ENCODE measurements at places on chromosomes 13 and 19.

DNA sequence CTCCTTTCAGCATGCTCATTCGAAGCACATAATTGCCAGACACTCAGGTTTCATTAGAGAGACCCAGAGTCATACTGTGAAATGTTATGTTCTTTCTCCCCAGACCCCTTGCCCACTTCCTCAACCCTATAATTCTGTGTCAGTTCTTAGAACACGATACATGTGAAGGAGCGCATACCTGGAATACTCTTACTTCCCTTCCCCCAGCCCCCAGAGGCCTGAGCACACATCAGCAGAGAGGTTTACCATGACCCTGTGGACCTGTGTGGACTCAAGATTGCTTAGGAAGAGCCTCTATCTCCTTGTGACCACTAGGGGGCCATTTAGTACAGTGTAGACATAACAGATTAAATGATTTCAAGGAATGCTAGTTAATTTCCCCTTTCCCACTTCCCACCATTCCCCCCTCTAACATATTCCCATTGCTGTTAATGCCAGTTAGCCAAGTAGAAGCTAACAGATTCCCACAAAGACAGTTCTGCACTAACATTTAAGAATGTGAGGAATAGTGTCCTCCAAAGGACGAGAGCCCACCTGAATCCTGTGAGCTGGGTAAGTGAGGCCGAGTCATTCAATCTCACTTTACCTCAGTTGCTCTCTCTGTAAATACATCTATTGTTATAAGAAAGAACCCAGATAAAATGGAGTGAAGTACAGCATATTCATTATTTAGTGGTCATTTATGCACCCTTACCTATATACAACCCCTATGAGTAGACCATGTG, 154.2 kb upstream of the MAB21L1 start:
- DNase-seq: no peak

- DNase-seq: no peak
Measured at GRCh38 chr13:76229281-76229680, 593.2 kb downstream of the LMO7 start.

DNA sequence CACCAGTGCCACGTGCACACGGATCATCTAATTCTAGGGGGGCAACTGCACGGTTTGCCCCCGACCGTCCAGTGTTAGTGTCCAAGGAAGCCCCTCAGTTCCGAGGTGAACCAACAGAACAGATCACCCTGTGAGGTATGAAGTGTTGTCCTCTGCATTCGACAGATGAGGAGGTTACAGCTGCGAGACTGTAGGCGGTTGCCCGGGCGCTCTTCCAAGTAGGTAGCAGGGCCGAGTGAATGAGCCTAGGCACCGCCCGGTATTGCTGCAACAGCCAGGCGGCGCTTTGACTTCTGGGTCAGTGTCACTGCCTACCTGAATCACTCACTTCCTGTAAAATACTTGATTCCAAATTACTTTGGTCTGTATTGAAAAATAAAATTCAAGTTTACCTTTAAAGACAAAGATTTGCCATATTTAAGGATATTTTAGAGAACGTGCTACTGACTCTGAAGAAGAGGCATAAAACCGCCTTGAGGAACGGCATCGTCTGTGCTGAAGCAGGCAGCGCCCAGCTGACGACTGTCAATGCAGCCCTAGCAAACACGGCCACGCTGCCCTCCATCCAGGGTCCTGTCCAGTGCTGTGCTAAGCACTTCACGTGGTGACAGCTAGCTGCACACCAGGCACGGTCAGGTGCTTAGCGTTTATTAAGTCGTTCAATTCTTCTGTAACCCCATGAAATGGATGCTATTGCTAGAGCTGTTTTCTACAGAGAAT, 19.3 kb upstream of the RASA3 start:
- DNase-seq: peak; percentile 21

GRCh38 chr13:33355201-33355895, 69.8 kb upstream of the STARD13 start:
- no peak for DNase-seq

DNA sequence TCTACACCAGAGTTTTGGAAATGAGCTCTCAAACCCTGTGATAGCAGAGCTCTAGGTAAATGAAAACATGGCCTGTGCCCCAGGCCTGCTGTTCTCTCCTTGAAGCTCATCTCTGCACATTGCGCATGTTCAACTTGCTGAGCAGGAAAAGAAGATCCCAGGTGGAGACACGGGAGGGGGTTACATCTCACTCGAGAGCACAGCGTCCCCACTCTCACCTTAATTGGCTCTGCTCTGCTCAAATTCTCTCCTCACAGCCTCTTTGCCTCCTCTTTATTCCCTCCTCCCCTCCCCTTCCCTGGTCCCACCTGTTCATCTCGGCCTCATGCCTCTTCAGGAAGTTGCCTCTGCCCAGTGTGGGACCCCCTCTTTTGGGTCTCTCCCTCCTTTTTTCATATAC, 44.7 kb downstream of the RGCC start:
- no peak for DNase-seq

DNA sequence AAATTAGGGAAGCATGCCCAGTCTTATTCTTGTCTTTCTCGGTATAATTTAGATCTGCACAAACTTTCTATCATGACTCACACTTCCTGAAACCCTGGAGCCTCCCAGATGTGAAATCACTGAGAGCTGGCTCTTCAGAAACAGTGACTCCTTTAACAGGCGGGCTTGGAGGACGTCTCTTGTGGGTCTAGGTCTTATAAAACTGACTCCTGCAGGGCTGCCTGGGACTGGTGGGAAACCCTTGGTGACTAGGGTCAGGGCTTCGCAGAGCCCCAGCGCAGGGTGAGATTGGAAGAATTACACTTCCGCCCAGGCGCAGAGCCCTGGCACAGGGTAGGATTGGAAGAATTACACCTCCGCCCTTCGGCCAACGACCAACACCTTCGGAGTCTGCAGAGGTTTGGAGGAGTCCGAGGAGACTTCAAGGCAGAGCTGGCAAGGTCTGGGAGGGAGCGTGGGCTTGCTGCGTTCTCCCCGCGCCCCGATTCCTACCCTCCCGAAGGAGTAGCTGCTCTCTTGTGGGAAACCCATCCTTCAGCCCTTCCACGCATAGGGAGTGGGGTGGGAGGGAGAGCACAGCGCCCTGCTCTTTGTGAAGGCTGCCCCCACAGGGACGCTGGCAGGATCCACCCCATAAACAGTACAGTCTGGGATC, 43.4 kb upstream of the MAP3K10 start:
- DNase-seq: no peak

GRCh38 chr13:104757712-104758111, 1691.5 kb upstream of the SLC10A2 start:
- DNase-seq: no peak

DNA sequence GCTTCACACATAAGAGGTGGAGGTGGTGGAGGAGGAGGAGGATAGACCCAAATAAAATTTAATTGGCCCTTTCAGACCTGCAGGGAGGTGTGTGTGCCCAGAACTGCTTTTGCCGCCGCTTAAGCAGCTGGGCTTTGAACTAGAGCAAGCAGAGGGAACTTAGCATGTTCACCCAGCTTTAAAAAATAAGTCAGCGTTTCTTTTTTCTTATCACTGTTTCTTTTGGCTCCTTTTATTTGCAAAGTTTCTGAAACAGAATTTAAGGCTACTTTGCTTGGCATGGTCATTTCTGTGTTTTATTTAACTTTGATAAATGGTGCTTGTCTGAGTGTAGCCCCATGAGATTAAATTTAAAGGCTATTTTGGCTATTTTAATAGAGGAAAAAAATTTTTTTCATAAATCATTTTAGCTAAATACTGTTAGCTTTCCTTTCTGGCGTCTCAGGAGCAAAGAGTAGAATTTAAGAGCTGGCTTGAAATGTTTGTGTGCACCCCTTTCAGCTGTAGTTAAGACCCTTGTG, 43.3 kb upstream of the RNF113B start:
- DNase-seq: peak; percentile 18

- no peak for DNase-seq
Measured at GRCh38 chr13:112842343-112842856, 126.6 kb upstream of the MCF2L start.

GRCh38 chr19:2561895-2562294, 86.0 kb downstream of the GADD45B start:
- DNase-seq: no peak

DNA sequence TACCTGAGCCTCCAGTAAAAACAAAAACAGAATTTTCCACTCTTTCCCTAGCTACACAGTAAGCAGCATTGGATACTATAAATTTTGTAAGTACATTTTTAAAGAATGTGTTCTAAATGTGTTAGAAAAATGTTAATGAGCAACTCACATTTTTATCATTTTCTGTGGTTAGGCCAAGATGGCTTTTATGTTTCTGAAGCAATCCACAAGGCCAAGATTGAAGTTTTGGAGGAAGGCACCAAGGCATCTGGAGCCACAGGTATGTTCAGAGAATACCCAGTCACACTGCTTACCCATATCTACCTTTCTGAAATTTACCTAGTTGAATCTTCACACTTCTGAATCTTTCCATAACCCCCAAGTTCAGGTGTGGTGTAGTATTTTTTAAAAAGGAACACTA, 21.6 kb downstream of the SERPINE3 start:
- no peak for DNase-seq

DNA sequence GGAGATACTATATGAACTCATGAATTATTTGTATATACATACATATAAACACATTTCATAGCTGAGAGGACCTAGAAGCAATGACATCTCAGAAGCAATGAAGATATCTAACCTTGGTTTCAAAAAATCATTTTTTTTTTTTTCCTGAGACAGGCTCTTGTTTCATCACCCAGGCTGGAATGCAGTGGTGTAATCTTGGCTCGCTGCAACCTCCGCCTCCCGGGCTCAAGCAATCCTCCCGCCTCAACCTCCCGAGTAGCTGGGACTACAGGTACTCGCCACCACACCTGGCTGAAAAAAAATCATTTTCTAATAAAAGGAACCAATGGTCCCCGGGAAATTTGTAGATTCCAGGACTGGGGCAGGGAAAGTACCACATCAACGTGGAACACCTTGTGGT, 4.0 kb downstream of the ZNF565 start:
- no peak for DNase-seq

- no peak for DNase-seq
Measured at GRCh38 chr13:53631511-53631910, 602.9 kb downstream of the OLFM4 start.

GRCh38 chr19:29418201-29418600, 107.6 kb upstream of the VSTM2B start:
- DNase-seq: no peak

DNA sequence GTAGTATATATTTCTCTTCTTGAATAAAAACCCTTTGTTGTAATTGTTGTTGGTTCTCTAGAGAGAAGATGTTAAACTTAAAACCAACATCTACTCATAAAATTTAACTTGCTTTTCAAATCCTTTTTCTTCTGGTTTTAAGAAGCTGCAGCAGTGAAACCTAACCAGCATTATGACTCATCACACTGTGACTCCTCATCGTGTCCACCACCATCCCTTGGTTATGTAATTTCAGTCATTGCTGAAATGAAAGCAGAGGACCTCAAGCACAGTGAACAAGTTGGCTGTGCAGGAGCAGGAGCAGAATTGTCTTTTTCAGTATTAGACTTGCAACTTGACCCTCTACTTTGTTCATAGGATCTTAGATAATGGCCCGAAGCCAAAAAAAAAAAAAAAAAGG, 64.9 kb upstream of the HTR2A start:
- DNase-seq: no peak

- no peak for DNase-seq
Measured at GRCh38 chr13:48682436-48682835, 28.7 kb downstream of the CYSLTR2 start.

DNA sequence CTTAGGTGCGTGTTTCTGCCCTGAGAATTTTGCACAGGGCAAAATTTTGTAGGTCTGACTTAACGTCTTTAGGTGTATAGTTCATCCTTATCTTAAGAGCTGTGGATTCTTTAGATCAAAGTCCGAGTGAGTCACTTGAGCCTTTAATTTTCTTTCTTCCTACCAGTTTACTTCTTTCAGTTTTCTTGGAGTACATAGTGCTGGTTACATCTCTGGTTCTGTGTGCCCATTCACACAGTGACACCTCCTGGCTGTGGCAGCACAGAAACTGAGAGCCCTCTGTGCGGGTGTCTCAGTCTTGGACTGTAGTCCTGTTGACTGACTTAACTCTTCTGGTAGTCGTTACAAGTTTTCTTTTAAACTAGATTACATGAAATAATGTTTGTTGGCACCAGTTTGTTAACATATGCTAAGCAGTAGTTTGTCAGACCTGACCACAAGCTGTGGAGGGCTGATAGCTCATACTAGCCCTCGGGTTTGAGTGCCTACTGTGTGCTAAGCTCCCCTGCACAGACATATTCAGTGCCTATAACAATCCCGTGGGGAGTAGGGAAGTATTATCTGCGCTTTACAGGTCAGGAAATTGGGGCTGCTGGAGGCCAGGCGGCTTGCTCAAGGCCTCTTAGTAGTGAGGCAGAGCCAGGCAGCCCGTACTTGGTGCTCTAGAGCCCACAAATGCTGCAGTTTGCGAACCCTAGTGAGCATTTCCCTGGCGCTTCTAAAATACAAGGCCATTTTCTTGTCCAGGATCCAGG, 1.6 kb downstream of the GATAD2A start:
- no peak for DNase-seq

DNA sequence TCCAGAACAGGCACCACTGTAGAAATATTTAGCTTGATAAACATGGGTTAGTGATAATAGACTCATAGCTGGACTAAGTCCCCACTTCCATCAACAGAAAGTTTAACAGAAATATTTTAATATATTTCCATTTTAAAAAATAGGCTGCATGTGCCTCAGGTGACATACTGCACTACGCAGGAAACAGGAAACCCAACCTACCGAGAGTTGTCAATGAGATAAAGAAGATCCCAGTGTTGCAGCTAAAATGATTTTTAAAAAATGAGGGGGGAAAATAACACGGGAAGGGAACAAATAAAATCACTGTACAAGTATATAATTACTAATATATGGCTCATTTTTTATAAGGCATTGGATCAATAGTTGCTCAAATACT, 154.8 kb downstream of the TBC1D4 start:
- no peak for DNase-seq

All from DMS79 (cell line).